ENCODE measurements at places on chromosomes 12 and 14. TPM values are rescaled to one million over a fixed set of nuclear protein-coding genes. Genes with fewer than 3 reads are reported as not detected.

- DNase-seq = no peak
Observed at GRCh38 chr12:118398940-118399339, 22.6 kb downstream of the SUDS3 start.

DNA sequence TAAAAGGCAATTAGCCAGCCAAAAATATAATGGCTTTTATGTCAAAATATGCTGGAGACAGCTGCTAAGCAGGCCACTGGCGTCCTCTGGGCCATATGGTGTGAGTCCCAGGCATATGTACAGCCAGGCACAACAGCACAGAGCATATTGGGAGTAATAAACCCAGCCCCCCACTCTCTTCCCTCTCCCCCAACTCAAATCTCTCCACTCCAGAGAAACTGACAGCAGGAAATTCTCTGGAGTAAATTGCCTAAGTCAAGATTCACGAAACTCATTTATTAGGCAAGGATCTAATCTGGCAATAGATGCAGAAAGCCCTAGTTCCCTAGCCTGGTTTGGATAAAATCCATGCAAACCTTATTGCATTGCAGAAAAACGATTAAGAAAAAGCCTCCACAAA lies 147.9 kb upstream of the SEL1L start:
- no peak for DNase-seq

- DNase-seq = no peak
Observed at GRCh38 chr12:122145505-122146330, 28.3 kb downstream of the IL31 start.

GRCh38 chr12:6863586-6864321 lies 3.6 kb upstream of the TPI1 start:
- DNase-seq = no peak

DNA sequence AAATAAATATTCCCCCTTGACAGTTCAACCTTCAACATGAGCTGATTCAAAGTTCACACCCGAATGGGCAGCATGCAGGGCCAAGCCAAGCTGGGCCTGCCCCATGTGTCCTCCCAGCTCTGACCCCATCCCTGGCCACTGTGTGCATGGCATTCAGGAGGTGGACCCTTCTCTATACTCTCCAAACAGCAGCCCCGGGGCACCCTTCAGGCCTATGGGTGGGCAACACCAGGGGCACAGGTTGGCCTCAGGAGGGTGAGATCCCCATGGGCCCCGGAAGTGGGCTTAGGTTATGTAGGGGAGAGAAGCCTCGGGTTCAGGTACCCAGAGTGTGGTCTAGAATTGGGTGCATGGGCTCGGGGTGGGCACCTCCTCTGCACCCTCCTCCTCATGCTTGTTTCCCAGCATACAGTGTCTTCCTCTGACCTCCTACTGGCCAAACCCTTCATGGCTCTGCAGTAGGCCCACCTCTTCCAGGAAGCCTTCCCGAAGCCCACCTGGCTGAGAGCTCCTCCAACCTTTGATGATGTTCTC lies 31.5 kb upstream of the BCL7A start:
- no peak for DNase-seq

KCNA5 gene
- 1.8 TPM for total RNA-seq

MYRFL gene
- not detected for total RNA-seq

RPGRIP1 gene
- total RNA-seq = not detected

MPHOSPH9 gene
- total RNA-seq = 25.3 TPM

Measured in esophagus muscularis mucosa (tissue), 4 donors.